ENCODE measurements at places on chromosomes 6 and 20.
A peak's percentile ranks its signal among the peaks of the same experiment; 100 is the strongest.

- DNase-seq, result no peak
Measured at GRCh38 chr6:145809211-145809610, 5.4 kb downstream of the FBXO30 start.

DNA sequence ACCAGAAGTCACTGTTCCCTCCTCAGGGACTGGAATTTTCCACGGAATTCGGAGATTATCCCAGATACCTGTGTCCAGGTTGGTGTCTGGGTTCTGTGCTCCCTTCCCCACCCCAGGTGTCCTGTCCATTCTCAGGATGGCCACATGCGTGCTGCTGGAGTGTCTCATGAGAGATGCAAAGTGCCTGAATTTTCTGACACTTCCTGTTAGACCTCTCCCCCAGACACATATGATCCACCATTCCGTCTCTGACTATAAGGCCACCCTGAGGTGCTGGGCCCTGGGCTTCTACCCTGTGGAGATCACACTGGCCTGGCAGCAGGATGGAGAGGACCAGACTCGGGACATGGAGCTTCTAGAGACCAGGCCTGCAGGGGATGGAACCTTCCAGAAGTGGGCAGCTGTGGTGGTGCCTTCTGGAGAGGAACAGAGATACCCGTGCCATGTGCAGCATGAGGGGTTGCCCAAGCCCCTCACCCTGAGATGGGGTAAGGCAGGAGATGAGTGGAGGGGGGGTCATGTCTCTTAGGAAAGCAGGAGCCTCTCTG lies 14.4 kb upstream of the HLA-A start:
- no peak for DNase-seq

GRCh38 chr6:160077024-160077423 lies 44.6 kb upstream of the SLC22A1 start:
- no peak for DNase-seq

DNA sequence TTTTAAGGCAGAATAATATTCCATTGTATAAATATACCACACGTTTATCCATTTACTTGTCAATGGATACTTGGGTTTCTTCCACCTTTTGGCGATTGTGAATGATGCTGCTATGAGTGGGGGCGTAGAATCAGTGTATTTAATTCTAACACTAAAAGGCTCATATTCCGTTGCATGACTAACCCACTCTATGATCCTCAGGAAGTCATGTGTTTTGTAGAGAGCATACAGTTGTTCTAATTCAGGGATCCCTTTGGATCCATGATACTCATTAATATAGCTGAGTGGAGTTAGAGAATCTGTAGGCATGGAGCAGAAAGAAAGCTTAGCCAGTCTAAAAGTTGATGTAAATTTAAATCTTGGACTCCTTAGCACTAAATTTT lies 74.2 kb upstream of the TMEM170B start:
- no peak for DNase-seq

DNA sequence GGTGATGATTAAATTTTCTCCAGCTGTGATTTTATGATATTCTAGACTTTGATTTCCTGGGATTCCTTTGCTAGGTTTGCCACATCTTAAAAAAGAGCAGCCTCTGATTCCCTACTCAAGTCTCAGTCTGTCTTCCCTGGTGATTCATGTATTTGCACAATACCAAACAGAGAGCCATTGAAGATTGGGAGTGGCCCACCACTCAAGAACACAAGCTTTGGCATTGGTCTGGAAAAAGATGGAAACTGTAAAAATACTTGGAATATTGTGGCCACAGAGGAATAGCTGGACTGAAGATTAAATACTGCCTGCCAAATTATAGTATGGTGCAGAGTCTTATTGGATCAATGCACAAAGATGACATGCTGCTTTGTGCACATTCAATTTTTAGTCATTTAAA lies 32.9 kb downstream of the PTCHD4 start:
- DNase-seq, result no peak

- DNase-seq, result no peak
Measured at GRCh38 chr20:34045930-34046725, 52.4 kb downstream of the RALY start.

DNA sequence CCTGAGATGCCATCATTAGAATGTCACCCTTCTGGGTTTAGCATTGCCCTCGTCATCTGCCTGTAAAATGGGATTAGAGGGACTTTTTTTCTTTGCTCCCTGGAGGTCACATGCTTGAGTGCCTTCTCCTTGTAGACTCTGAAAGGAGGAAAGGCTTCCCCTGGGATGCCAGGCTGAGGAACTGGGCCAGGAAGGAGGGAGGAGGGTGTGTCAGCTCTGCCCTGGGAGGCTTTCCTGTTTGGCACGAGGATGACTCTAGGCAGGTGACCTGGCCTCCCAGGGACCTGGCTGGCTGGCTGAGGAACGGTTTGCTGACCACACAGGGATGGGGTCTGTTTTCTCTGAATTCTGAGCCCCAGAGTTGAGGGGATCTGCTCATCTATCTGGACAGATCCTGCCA lies 137.9 kb upstream of the RNF24 start:
- peak; percentile 36 for DNase-seq

GRCh38 chr20:4919047-4919704 lies 82.1 kb downstream of the SLC23A2 start:
- DNase-seq, result peak; percentile 24

DNA sequence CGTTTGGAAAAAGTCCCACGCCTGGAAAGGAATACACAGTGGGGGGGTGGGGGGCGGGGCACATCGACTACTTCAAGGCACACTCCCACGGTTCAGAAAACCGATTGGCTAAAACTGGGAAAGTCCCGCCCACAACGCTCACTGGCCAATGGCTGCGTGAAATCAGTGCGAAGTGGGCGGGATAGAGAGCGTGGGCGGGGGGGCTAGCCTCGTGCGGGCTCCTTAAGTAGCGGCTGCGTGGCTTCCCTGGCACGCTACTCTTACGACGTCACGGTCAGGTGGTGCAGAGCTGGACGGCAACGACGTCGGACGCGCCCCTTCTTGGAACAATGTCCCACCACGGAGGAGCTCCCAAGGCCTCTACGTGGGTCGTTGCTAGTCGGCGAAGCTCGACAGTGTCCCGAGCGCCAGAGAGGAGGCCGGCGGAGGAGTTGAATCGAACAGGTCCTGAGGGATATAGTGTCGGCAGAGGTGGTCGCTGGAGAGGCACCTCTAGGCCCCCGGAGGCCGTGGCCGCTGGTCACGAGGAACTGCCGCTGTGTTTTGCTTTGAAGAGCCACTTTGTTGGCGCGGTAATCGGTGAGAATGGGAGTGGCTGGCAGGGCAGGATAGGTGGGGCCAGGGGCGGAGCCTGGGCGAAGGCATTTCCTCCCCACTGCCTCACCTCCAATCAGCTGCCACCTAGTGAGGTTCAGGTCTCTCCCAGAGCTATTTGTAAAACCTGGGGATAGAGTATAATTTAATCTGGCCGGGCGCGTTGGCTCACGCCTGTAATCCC lies at the start of gene DDX43:
Gene DDX43 (plus strand): TSS at position 252 of the 778 bp plus-strand sequence. CDS start 78 bp downstream, at position 330.
- peak; percentile 80 for DNase-seq

DNA sequence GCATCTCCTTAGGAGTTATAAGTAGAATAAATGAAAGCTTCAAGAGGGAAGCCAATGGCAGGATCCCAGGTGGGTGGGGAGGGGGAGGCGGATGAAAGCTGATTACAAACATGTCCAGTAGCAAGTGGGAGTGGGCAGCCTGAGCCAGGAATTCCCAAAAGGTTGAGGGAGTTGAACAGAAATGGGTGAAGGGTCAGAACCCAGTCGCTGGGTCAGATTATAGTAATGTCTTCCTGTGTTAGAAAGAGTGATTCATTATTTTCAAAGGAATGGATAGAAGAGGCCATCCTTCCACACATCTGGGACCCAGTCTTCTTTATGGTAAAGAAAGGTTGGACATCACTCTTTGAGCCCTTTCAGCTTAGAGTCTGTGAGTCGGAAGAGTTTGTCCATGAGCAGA lies 41.0 kb upstream of the FAM50B start:
- DNase-seq, result no peak

- DNase-seq, result no peak
Measured at GRCh38 chr6:156154896-156155295, 622.3 kb upstream of the ARID1B start.

DNA sequence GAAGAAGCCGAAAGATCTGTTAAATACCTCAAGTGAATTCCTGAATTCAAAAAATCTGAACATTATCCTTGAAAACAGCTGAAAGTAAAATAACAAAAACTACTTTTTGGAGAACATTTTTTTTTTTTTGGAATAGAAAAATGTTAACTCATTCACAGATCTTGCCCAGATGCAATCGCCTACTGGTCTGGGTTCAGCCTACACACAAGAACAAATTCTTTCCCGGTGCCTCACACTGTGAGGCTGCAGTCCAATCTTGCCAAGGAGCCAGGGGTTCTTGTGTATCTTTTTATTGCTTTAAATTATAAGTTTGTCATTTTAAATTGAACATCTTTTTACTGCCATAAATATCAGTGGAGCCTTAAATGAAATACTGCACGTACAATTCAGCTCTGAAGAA lies 41.2 kb upstream of the TMEM200A start:
- DNase-seq, result no peak

DNA sequence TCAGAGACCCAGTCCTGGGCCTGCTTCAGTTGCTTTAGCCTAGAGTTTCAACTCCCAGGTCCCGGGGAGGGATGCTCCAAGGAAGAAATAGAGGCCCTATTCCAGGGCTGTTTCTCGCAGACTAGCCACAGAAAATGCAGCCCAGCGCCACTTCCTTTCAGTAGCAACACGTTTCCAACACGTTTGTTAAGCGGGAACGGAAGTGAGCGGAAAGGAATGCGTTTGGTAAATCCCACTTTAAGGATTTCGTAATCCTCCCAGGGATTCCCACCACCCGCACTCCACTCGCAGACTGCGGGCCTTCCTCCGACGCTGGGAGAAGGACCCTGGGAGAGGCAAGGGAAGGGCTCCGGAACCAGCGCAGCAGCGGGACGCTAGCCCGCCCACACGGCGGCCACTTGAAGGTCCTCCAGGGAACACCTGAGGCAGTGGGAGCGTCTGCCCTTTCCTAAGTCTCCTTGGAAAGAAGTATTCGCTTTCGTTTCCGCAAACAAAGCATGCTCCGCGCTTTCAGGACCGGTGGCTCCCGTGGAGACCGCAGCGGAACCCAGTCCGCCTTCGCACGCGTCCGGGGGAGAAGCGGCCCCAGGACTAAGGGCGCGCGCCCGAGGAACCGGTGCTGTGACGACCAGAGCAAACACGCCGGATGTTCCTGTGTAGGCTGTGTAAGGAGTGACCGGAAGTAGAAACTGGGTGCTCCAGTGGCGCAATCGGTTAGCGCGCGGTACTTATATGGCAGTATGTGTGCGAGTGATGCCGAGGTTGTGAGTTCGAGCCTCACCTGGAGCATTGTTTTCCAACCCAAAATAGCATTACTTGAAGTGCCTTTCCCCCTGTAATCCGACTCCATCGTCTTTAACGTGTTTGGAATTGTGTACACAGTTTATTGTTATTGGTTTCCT lies 227.6 kb upstream of the PRSS16 start:
- peak; percentile 75 for DNase-seq

GRCh38 chr6:37303091-37303660 lies 45.2 kb upstream of the TMEM217 start:
- DNase-seq, result no peak

- peak; percentile 77 for DNase-seq
Measured at GRCh38 chr6:82030301-82030700, 217.2 kb downstream of the IBTK start.

GRCh38 chr6:56348578-56348977 lies 101.2 kb upstream of the COL21A1 start:
- no peak for DNase-seq

- no peak for DNase-seq
Measured at GRCh38 chr6:100946021-100946540, 65.0 kb upstream of the ASCC3 start.

GRCh38 chr6:1832844-1833787 lies 223.4 kb downstream of the FOXC1 start:
- DNase-seq, result no peak

DNA sequence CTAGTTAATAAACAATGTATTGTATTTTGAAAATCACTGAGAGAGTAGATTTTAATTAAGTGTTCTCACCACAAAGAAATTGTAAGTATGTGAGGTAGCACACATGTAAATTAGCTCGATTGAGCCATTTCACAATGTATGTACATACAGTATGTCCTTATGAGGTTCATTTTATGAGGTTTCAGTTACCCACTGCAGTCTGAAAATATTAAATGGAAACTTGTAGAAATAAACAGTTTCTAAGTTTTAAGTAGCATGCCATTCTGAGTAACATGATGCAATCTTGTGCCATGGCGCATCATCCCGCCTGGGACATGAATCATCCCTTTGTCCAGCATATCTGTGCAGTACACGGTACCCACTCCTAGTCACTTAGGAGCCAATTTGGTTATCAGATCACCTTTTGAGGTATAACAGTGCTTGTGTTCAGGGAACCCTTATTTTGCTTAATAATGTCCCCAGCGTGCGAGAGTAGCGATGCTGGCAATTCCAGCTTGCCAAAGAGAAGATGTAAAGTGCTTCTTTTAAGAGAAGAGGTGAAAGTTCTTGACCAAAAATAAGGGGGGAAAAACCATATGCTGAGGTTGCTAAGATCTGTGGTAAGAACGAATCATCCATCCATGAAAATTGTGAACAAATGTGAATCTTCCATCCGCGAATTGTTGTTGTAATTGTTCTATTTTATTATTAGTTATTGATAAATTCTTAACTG lies 64.7 kb downstream of the KCNS1 start:
- no peak for DNase-seq

GRCh38 chr20:33192912-33193501 lies 24.1 kb upstream of the BPIFA3 start:
- DNase-seq, result no peak

DNA sequence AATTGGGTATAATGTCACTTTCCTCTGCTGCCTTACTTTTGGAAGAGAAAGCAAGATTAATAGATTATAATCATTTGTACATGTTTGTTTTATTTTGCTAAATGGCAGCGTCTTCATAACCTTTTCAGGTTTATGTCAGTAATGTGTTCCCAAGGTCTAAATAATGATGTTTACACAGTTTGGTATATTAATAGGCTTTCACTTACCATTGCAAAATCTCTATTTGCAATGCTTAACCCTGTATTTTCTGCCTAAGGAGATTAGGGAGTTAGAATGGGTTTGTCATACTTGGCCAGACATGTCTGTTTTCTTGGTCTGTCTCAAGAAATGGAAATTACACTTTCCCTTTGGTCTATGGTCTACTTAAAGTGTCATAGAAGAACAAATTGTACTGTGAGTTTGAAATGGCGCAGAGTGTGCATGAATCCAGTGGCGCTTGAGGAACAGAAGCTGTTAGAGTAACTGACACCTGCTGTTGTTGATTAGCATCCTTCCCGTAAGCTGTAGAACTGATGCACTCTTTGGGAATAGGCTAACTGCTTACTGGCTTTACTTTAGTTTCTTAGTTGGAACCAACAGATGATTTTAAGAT lies 261.1 kb downstream of the SAMD5 start:
- no peak for DNase-seq

GRCh38 chr6:106025655-106026054 lies 60.5 kb upstream of the PRDM1 start:
- DNase-seq, result no peak

DNA sequence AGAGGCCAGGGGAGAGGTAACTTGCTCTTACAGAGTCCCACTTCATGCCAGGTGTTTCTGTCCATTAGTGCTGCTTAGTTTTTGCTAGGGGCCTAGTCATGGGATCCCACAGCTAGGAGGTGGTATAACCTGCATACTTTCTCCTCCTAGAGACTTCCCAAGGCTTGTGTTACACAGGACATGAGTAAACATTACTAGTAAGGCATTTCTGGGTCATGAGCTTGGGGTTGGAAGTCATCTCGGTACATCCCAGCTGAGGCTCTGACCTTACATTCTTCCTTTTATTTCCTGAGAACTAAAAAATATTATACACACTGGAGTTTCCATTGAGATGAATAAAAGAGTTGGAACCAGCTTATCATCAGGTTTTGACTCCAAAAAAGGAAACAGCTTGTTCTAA lies 20.9 kb upstream of the PNPLA1 start:
- no peak for DNase-seq
